Calu3 (cell line): ENCODE measurements at places on chromosomes 2 and 18. TPM values are rescaled to one million over a fixed set of nuclear protein-coding genes. Genes with fewer than 3 reads are reported as not detected.

LTBP1 gene
- total RNA-seq: 12.8 and 13.9 TPM in 2 replicates

LDAH gene
- total RNA-seq: 18.1 and 21.5 TPM in 2 replicates

SMIM21 gene
- total RNA-seq: not detected in 2 replicates

CCL20 gene
- 25.4 and 39.9 TPM in 2 replicates for total RNA-seq

DNA sequence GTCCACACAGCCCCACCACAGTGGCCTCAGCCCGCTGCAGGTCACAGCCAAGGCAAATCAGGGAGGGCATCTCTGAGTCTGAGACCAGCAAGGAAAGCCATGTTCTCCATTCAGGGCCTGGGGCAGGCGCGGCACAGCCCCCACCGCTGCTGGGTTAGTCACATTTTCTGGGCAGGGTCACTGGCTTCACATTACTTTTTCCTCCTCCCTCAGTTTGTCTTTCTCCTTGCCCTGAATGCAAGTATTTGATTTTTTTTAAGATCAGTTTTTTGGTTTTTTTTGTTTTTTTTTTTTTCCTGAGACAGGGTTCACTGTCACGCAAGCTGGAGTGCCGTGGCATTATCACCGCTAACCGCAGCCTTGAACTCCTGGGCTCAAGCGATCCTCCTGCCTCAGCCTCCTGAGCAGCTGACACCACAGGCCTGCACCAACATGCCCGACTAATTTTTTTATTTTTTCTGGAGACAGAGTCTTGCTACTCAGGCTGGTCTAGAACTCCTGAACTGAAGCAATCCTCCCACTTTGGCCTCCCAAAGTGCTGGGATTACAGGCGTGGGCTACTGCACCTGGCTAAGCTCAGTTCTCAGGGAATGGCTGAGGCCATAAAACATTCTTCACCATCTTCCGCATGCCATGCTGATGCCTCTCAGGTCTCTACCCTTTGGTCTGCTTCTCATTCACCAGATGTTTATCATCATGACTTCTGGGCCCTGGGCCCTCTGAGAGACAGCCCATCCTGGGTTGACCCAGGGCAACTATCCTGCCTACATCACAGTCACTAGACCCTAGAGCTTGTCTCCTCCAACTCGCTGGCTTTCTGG is 628 bp upstream of the CAPG start:
- peak overlapping the region; percentile 39 for H3K27ac ChIP-seq
- peak overlapping the region; percentile 61 for H3K4me3 ChIP-seq
- H3K36me3 ChIP-seq: peaks cover 41% of the 10 kb centered on the region
- no peaks in the 10 kb centered on the region for H3K27me3 ChIP-seq

- H3K4me3 ChIP-seq: no peak overlapping the region
- no peaks in the 10 kb centered on the region for H3K27me3 ChIP-seq
- no peak for DNase-seq
- H3K27ac ChIP-seq: no peak overlapping the region
- peaks cover 51% of the 10 kb centered on the region for H3K4me1 ChIP-seq
Observed at GRCh38 chr2:8496079-8496478, 185.8 kb upstream of the ID2 start.

DNA sequence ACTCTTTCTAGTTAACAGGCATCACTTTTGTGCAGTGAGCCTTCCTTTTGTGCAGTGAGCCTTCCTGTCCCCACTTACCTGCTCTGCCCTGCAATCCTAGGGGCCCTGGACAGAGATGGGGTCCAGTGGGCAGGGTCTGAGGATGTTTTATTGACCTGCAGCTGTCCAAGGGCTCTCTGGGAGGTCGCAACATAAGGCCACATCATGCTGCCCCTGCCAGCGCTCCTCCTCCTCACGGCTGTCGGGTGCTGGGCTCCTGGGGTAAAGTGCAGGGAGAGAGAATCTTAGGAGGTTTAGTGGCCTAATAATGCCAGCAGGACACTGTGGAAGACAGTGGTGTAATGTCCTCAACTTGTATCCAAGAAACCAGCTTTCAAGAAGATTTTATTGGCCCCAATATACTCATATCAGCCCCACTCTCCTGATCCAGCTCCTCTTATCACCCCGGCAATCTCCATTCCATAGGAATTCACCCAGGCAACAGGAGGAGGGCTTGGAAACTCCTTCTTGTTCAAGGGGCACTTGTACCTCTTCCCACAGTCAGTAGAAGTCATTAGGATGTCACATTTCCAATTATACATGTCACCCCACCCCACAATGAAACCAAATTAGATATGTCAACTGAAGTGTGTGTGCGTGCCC is 41.9 kb upstream of the ASB18 start:
- H3K36me3 ChIP-seq: no peaks in the 10 kb centered on the region
- peaks cover 30% of the 10 kb centered on the region for H3K27me3 ChIP-seq
- no peaks in the 10 kb centered on the region for H3K4me1 ChIP-seq
- no peak overlapping the region for H3K27ac ChIP-seq

DNA sequence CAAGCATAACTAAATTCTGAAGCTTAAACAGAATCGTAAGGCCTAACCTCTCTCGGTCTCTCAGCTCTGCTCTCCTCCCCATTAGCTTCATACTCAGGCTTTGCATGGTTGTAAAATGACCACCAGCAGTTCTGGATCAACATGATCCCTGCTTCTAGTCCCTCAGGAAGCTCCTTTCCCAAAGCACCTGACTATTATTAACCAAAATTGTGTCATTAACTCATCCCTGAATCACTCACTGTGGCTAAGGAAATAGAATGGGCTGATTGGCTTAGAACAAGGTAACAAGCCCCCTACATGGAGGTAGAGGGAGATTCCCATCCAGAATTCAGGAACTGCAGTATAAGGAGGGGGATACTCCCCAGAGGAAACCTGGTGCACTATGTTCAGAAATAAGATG is 448.3 kb downstream of the ARHGAP15 start:
- no peaks in the 10 kb centered on the region for H3K27me3 ChIP-seq
- no peak overlapping the region for H3K4me3 ChIP-seq
- H3K36me3 ChIP-seq: no peaks in the 10 kb centered on the region
- H3K4me1 ChIP-seq: peaks cover 18% of the 10 kb centered on the region
- no peak for DNase-seq

GRCh38 chr2:105294844-105295481 is 34.6 kb downstream of the TGFBRAP1 start:
- H3K27ac ChIP-seq: no peak overlapping the region
- no peaks in the 10 kb centered on the region for H3K27me3 ChIP-seq
- H3K36me3 ChIP-seq: peaks cover 20% of the 10 kb centered on the region
- peak; percentile 61 for DNase-seq
- H3K4me3 ChIP-seq: no peak overlapping the region

- H3K27ac ChIP-seq: no peak overlapping the region
- no peak for DNase-seq
- H3K4me3 ChIP-seq: no peak overlapping the region
- no peaks in the 10 kb centered on the region for H3K36me3 ChIP-seq
- H3K27me3 ChIP-seq: peaks cover 41% of the 10 kb centered on the region
Observed at GRCh38 chr2:100199421-100199820, 57.0 kb upstream of the AFF3 start.

DNA sequence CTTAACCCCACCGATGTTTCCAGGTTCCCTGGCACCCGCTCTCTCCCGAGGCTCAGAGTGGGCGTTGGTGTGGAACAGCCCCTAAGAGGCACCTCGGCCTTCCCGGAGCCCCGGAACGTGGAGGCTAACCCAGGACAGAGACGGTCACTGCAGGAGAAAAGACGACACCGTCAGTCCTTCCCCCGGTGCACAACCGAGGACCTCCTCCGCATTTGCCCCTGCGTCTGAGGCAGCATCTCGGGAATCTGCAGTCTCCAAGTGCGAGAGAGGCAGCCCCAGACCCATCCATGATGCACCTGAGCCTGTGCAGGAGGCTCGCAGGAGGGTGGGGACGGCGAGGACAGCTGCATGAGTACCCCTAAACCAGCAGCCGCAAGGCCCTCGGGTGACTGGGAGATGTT is 204.9 kb upstream of the SALL3 start:
- H3K27ac ChIP-seq: no peak overlapping the region
- no peak overlapping the region for H3K4me3 ChIP-seq
- H3K4me1 ChIP-seq: no peaks in the 10 kb centered on the region
- no peaks in the 10 kb centered on the region for H3K36me3 ChIP-seq
- no peak for DNase-seq

DNA sequence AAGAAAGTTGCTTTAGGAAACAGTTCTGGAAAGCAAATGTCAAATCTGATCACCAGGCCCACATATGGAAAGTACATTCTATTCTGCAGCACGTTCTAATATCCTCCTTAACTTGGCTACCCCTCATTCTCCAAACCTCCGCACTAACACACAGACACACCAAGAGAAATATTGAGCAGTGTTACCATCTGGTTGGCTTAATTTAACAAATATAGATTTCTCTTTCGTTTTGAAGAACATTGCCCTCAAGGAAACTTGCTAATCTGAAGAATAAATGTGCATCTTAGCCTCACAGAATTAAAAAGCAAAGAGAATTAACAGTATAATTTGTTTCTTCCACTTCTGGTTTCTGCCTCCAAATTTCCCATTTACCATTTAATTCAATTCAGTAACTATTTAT is 72.8 kb upstream of the TTC39C start:
- no peak overlapping the region for H3K4me3 ChIP-seq
- no peak for DNase-seq
- H3K27ac ChIP-seq: no peak overlapping the region
- H3K4me1 ChIP-seq: peaks cover 2% of the 10 kb centered on the region
- peaks cover 15% of the 10 kb centered on the region for H3K36me3 ChIP-seq

- H3K27ac ChIP-seq: no peak overlapping the region
- H3K27me3 ChIP-seq: no peaks in the 10 kb centered on the region
- DNase-seq: no peak
- H3K4me3 ChIP-seq: no peak overlapping the region
- H3K4me1 ChIP-seq: no peaks in the 10 kb centered on the region
- H3K36me3 ChIP-seq: no peaks in the 10 kb centered on the region
Observed at GRCh38 chr2:132662732-132663131, 7.3 kb downstream of the LYPD1 start.

TAF4B gene
- total RNA-seq: 8.3 and 9.6 TPM in 2 replicates

DNA sequence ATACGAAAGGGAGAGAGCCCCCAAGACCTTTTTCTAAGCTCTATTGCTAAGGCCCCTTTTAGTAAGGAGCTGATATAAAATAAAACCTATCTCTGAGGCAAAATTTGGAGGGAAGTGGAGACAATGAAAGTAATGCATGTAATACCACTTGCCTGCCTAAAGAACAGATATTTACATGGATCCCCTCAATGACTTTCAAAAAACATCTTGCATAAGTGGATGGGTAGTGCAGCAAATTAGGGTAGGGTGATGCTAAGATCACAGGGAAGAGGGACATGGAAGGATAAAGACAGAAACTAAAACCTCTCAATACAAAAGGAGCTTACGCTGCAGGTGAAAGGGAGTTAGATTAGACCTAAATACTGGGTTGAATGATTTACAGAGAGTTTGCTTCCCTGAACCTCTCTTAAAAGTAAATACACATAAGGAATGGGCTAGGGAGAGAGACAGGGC is 1.1 kb downstream of the ZNF513 start:
- H3K4me1 ChIP-seq: peaks cover 15% of the 10 kb centered on the region
- no peaks in the 10 kb centered on the region for H3K27me3 ChIP-seq

- no peaks in the 10 kb centered on the region for H3K36me3 ChIP-seq
- peaks cover 14% of the 10 kb centered on the region for H3K4me1 ChIP-seq
- no peak overlapping the region for H3K4me3 ChIP-seq
- DNase-seq: no peak
Observed at GRCh38 chr2:33021542-33022227, 74.9 kb downstream of the LTBP1 start.

DNA sequence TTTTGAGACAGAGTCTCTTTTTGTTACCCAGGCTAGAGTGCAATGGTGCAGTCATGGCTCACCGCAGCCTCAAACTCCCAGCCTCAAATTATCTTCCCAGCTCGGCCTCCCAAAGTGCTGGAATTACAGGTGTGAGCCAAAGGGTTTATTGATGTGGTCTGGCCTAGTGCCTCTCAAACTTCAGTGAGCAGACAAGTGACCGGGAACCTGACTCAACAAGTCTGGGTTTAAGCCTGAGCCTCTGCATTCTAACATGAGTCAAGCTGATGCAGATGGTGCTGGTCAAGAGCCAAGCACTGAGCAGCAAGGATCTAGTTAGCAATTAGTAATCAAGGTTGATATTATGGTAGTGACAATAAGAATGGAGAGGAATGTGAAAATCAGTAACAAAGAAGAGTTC is 21.3 kb downstream of the CDK15 start:
- H3K36me3 ChIP-seq: no peaks in the 10 kb centered on the region
- peaks cover 7% of the 10 kb centered on the region for H3K27me3 ChIP-seq
- no peak overlapping the region for H3K4me3 ChIP-seq
- H3K4me1 ChIP-seq: peaks cover 17% of the 10 kb centered on the region
- no peak for DNase-seq
- H3K27ac ChIP-seq: no peak overlapping the region

- H3K4me1 ChIP-seq: no peaks in the 10 kb centered on the region
- DNase-seq: no peak
- H3K36me3 ChIP-seq: peaks cover 4% of the 10 kb centered on the region
- H3K27me3 ChIP-seq: no peaks in the 10 kb centered on the region
- no peak overlapping the region for H3K4me3 ChIP-seq
Observed at GRCh38 chr2:3203497-3204019, 174.1 kb downstream of the EIPR1 start.

POU3F3 gene
- total RNA-seq: not detected in 2 replicates

GRCh38 chr2:56017784-56018183 is 94.2 kb upstream of the EFEMP1 start:
- H3K27ac ChIP-seq: no peak overlapping the region
- H3K4me3 ChIP-seq: no peak overlapping the region
- H3K27me3 ChIP-seq: no peaks in the 10 kb centered on the region

DNA sequence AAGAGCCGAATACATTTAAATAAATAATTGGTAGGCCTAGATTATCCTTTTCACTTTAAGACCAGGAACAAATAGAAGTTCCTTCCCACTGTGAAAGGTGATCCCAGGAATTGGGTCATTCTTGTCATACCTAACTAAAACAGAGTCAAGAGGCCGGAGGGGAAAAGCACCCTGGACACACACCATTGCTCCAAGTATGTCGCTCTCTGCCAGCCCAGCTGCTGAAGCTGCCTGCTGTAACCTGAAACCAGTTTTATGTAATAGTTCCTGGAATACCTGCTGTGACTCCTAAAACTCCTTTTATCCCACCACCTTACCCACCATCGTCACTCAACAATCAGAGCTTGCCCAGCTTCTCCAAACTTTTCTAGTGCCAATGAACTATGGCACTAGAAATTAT is 217.1 kb downstream of the PTPRM start:
- no peak overlapping the region for H3K4me3 ChIP-seq
- H3K4me1 ChIP-seq: no peaks in the 10 kb centered on the region
- H3K27ac ChIP-seq: no peak overlapping the region
- no peaks in the 10 kb centered on the region for H3K27me3 ChIP-seq
